Temporal lobe (tissue), 4 donors: ENCODE measurements at places on chromosomes 11 and 22. TPM values are rescaled to one million over a fixed set of nuclear protein-coding genes. Genes with fewer than 3 reads are reported as not detected.

The H19 gene
- total RNA-seq: 6.6 TPM

The NFAM1 gene
- 0.49 TPM for total RNA-seq

The OR51E1 gene
- total RNA-seq: 0.25 TPM

The NXPE1 gene
- total RNA-seq: not detected

The ACTN3 gene
- total RNA-seq: not detected

The TMEM86A gene
- total RNA-seq: 4.2 TPM
